PC-3 (cell line): ENCODE measurements at places on chromosomes 2 and 18.

DNA sequence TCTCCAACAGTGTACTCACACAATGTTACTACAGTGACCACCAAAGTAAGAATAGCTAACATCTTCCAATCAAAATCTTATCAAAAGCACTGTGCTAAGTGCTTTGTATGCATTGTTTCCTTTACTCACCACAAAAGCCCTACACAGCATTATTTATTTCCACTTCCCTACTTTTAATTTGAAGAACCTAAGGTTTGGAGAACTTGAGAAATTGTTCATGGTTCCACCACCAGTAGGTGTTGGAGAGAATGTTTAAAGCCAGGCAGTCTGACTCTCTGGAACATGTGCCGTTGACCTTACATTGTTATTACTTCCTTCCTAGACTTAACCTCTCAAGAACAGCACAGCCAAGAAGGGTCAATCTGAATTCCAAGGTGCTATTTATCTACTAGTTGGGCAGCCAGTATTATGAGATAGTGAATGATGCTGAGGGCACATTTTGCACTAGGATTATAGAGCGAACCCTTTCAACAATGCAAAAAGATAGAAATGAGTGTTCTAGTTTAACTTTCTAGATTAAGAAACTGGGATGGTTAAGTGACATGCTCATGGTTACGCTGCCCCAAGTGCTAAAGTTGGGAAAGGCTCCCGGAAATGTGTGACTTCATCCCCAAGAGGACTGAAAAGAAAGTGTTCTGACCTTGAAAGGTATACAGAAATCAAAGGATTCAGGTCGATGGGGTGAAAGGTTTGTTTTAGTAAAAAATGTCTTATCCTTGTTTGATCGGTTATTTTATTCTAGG is 55.2 kb upstream of the FAM136A start:
- no peak for DNase-seq

GRCh38 chr2:145245268-145245870 is 725.5 kb upstream of the ZEB2 start:
- no peak for DNase-seq

- DNase-seq, result peak; percentile 47
Measured at GRCh38 chr2:43082111-43082894, 144.1 kb downstream of the ZFP36L2 start.

GRCh38 chr2:190707726-190708125 is 58.8 kb downstream of the NAB1 start:
- DNase-seq, result no peak

DNA sequence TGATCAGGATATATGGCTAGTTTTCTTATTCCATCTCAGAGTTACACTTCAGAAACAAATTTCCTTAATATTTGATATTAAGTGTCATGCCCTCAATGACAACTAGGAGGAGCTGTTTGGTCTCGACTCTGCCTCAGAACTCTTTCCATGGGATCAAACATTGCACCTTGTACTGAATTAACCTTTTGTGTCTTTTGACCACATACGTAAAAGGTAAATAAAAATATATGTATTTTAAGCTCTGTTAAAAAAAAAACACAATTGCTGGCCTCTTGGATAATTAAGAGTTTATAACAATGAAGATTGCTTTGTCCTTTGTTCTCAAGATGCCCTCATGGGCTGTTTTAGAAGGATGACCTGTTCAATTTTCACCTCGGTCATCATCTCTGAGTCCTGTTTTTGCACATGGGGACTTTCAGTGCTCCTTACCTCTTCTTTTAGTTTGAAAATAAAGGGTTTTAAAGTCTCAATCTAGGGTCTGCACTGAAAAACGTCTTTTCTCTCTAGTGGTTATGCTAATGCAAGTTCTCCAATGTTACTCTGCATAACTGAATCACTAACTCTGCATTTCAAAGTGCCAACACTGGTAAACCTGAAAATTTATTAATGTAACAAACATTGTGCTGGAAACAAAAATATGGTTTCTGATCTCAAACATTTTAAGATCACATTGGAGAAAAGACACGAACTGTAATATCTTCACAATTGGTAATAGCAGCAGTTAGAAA is 18.8 kb upstream of the FN1 start:
- peak; percentile 70 for DNase-seq

GRCh38 chr2:84636080-84636971 is 120.0 kb downstream of the DNAH6 start:
- DNase-seq, result no peak

- no peak for DNase-seq
Measured at GRCh38 chr2:99461828-99462483, 27.9 kb downstream of the REV1 start.

DNA sequence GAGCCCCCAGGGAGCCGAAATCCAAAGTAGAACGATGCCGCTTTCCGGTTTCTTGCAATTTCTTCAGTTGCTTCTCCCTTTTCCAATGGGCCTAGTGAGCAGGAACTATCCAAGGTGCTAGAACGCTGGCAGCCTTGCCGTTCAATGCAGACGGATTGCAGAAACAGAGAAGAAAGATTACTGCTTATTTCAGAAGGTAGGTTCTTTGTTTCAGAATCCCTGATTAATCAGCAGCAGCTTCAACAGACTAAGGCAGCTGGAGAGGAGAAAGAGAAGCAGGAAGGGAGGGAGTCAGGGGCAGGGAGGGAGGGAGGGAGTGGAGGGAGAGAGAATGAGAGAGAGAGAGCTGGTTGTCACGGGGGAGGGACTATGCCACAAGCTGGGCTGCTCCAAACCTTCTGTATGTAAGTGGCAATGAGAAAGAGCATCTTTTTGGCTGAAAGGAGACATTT is 576 bp downstream of the NYAP2 start:
- peak; percentile 53 for DNase-seq

GRCh38 chr2:175745911-175746310 is 256.2 kb downstream of the LNPK start:
- DNase-seq, result no peak

DNA sequence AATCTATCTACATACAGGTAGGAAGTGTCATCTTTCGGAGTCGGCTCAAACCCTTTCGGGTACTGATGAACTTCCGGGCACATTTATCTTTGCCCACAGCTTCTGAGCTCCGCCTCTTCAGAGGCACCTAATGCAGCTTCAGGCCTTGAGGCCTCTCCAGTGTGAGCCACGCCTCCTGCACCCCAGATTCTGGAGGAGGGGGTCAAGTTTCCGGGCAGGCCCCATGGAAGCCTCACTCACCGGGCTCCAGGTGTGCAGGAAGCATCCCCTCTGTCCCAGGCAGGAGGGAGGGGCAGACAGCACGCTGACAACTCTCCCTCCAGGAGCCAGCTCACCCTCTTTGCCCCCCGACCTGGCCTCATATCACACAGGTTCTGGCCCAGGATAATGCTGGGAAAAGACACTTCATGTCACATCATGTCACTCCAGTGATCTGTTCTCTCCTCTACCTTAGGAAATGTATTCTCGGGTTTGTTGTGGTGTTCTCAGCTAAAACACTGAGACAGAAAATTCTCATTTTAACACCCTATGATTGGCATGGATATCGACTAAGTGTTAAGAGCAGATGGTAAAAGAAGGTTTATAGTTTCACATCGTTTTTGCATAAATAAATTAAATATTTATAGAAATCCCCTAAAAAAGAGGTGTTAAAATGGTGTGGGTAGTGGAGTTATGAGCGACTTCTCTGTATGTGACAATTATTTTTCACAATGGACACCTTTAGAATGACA is 46.2 kb upstream of the COPS8 start:
- DNase-seq, result no peak

DNA sequence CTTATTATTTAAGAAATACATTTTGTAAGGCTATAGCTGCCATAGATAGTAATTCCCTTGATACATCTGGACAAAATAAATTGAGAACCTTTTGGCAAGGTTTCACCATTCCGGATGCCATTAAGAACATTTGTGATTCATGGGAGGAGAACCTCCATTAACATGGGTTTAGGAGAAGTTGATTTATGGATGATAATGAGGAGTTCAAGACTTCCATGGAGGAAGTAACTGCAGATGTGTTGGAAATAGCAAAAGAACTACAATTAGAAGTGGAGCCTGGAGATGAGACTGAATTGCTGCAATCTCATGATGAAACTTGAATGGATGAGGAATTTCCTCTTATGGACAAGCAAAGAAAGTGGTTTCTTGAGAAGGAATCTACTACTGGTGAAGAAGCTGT is 17.3 kb downstream of the PHLPP1 start:
- no peak for DNase-seq

DNA sequence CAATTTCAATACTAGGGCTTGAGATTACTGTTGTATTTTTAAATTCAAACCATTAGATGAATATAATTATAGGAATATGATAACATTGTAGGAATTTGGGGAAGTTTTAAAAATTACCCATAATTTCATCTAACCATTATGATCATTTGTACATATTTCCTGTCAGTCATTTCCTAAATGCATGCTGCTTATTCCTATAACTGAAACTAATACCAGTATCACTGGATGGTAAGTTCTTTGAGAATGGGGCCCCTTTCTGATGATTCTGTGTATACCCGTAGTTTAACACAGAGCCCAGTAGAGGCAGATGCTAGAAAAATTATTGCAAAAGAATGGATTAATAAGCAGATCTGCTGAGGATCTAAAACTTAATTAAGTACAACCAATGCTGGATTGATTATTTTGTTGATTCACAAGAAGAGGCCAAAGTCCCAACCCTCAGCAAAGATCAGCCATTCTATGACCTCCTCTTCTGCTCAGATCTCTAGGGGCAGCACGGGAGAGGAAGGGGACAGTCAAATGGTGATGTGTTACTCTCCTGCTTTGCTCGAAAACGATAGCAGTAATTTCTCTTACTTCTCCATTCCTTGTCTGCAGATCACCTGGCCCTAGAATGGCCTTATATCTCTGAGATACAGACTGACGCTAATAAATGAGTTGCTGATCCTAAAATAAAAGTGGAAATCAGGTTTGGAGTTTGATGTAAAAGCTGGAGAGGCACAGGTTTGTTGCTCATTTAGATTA is 69.5 kb upstream of the PELI1 start:
- DNase-seq, result no peak

GRCh38 chr2:222057347-222058073 is 241.3 kb downstream of the PAX3 start:
- peak; percentile 21 for DNase-seq

- DNase-seq, result no peak
Measured at GRCh38 chr18:63158676-63159291, 160.8 kb downstream of the BCL2 start.

- DNase-seq, result peak; percentile 2
Measured at GRCh38 chr18:25457601-25458000, 105.6 kb upstream of the ZNF521 start.

- peak; percentile 72 for DNase-seq
Measured at GRCh38 chr18:58180738-58181353, 136.8 kb downstream of the NEDD4L start.

DNA sequence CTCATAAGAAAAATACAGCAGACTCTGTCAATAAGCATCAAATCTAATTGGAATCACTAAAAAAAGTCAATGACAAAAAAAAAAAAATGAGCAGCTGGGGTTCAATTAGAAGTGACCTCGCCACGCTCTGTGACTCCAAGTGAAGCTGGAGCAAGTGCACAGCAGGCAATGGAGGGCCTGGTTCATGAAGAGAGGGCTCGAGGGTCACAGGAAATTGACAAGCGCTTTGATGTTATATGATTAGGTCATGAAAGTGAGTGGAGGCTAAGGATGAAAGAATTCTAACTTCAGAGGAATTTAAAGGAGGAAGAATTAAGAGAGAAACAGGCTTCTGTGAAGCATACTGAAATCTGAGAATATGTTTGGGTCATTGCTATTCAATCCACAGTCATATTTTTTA is 85.4 kb upstream of the TMEM18 start:
- DNase-seq, result no peak

- no peak for DNase-seq
Measured at GRCh38 chr2:189179570-189179950, at the start of gene COL5A2. Gene COL5A2, minus strand, starts transcription at chr2:189179761. Its CDS starts 157 bp downstream, at chr2:189179604.

- DNase-seq, result peak; percentile 90
Measured at GRCh38 chr2:10220902-10221391, 81.8 kb upstream of the HPCAL1 start.

GRCh38 chr2:154707994-154708575 is 9.6 kb downstream of the KCNJ3 start:
- DNase-seq, result no peak

DNA sequence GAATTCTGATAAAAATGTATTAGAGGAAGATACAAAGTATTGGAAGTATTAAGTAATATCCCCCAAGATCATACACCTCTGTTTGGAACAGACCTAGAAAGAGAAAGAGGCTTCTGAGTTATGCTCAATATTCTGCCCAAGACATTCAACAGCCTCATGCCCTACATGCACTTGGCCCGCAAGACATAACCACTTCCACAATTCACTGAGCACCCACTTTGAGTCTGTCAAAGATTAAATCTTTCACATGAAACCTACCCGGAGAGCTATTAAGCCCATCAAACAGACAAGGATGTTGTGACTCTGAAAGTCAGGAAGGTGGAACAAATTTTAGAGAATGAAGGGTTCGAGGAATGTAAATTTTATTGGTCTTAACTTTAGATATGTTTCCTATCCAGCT is 344.7 kb upstream of the SYT4 start:
- no peak for DNase-seq

- DNase-seq, result no peak
Measured at GRCh38 chr2:121090088-121090715, 194.8 kb downstream of the TFCP2L1 start.

DNA sequence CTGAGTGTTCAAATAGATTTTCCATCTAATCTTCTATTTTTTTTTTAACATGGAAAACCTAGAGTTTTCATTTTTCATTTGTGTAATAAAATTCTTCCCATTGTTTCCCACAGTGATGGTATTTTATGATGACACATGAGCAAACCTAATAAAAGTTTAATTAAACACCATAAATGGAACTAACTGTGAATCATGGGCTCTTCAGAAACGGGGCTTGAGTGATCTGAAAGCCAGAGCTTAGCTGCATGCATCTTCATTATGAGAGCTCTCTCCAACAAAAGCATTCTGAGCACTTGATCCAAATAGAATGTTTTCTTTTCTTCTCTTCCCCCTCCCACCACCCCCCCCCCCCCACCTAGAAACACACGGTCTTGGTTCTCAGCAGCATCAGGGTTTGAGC is 82.1 kb upstream of the REV1 start:
- peak; percentile 46 for DNase-seq

GRCh38 chr18:48306838-48307237 is 102.3 kb downstream of the ZBTB7C start:
- DNase-seq, result no peak

DNA sequence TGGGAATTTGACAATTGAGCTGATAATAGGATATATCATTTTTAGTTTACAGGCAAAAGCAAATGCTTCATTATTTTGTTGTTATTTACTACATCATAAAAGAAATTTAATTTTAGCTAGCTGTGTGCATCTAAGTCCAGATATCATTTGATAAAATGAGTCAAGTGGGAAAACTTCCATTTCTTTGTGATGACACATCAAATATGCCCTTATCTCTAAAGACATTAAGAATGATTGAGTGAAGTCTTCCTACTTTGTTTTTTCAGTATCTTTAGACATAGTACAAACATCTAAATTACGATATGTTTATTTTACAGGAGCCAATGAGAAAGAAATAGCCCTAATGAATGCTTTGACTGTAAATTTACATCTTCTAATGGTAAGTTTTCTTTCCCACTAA is 77.0 kb downstream of the KYNU start:
- DNase-seq, result no peak

DNA sequence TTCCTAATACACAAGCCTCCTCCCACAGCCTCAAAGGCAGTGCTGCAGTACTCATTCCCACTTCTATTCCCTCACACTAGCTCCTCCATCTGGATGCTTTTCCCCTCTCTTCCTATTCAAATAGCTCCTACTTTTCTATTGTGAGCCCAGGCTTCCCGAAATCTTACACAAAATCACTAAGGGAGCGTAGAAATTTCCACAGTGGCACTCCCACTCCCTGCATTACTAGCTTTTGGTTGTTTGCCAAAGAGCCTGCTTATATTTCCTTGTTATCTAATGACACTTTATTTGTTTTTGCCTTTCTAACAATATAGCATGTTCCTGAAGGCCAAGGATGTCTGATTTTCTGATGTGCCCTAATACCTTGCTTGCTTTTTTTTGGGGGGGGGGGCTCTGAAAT is 10.9 kb downstream of the EPAS1 start:
- peak; percentile 46 for DNase-seq
